ENCODE measurements at places on chromosomes 11 and 22. TPM values are rescaled to one million over a fixed set of nuclear protein-coding genes. Genes with fewer than 3 reads are reported as not detected.

POU2AF2 gene
- total RNA-seq = not detected

VWCE gene
- 13.9 TPM for total RNA-seq

PHRF1 gene
- total RNA-seq = 27.6 TPM

ATP6V1E1 gene
- 72.3 TPM for total RNA-seq

IFITM5 gene
- not detected for total RNA-seq

MFNG gene
- total RNA-seq = 0.36 TPM

DSCAML1 gene
- total RNA-seq = not detected

OR8D1 gene
- not detected for total RNA-seq

TBC1D10A gene
- total RNA-seq = 24.1 TPM

NXPE1 gene
- not detected for total RNA-seq

SMTNL1 gene
- not detected for total RNA-seq

TMEM151A gene
- total RNA-seq = 0.27 TPM

OR8G5 gene
- total RNA-seq = not detected

OR2AG2 gene
- 0.09 TPM for total RNA-seq

OR52A5 gene
- total RNA-seq = not detected

CELSR1 gene
- 4.3 TPM for total RNA-seq

RNF121 gene
- 22.9 TPM for total RNA-seq

CARD10 gene
- total RNA-seq = 5.8 TPM

GAB4 gene
- not detected for total RNA-seq

BIRC3 gene
- total RNA-seq = 2.4 TPM

ROM1 gene
- total RNA-seq = 4.6 TPM

CADM1 gene
- total RNA-seq = 0.45 TPM

SGSM1 gene
- total RNA-seq = not detected

CASP5 gene
- not detected for total RNA-seq

MUC5AC gene
- under 0.01 TPM for total RNA-seq

SLC22A8 gene
- not detected for total RNA-seq

USP2 gene
- total RNA-seq = not detected

ANO5 gene
- 0.16 TPM for total RNA-seq

F2 gene
- total RNA-seq = not detected

SCN3B gene
- total RNA-seq = not detected
